ENCODE measurements at places on chromosomes 1 and 21.

DNA sequence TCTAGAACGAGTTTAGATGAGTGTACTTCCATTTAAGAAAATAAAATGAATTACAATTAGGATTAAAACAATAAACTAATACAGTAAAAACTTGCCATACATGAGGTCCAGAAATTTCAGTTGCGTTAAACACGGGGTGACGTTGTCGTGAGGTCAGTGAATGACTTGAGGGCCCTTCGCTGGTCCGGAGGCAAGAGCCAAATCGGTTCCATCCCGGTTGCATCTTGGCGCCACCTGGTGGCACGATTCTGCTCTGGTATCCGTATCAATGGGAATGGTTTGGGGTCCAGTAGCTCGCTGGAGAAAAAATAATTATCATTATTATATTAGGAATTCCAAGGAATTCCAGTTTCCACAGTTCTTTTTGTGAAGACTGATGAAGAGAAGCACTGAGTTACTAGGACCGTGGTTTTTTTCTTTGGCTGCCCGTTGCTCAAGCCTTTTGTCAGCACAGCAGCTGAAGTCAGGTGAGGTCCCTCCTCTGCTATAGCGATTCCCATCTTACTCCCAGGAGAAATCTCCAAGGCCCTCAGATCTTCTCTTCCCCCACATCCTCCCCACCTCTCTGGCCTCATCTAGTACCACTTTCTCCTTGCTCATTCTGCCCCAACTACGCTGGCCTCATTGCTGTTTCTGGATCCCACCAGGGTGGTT is 161.4 kb downstream of the SLC35F3 start:
- DNase-seq, result peak; percentile 38

GRCh38 chr1:227542153-227543120 is 20.9 kb upstream of the ZNF678 start:
- peak; percentile 55 for DNase-seq

DNA sequence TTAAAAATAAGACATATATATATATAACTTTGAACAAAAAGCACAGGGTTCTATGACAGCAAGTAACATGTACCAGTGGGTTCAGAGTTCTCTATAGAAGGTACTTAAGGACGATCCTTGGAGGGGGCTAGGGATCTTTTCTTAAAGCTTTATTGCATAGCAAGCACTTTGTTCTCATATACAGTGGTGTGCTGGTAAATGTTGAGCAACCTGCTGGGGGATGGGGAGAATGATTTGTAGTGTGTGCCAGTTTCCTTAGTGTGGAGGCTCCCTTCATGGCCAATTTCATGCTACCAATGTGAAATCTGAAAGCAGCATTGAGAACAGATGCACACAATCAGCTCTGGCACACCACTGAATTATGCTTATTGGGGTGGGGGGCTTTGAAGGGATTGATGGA is 69.5 kb upstream of the NFASC start:
- no peak for DNase-seq

GRCh38 chr21:32190493-32191144 is 88.2 kb downstream of the MIS18A start:
- no peak for DNase-seq

DNA sequence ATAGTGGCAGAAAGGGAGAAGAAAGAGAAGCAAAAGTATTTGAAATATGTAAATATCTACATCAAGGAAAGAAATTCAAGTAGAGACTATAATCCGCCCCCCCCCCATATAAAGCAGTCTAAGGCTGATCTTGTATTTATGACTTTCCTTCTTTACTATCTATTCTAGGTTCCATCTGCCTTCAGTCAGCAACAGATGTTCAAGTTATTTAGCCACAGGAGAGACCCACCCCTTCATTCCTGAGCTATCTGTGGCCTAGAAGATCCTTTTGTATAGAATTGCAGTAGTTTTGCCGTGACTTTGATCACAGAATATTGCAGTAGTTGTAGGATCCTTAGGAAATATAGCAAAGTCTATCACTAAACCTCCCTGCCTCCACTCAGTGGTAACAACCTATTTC is 10.7 kb upstream of the BSDC1 start:
- DNase-seq, result no peak

- no peak for DNase-seq
Measured at GRCh38 chr1:119388450-119388849, 19.9 kb downstream of the HAO2 start.

DNA sequence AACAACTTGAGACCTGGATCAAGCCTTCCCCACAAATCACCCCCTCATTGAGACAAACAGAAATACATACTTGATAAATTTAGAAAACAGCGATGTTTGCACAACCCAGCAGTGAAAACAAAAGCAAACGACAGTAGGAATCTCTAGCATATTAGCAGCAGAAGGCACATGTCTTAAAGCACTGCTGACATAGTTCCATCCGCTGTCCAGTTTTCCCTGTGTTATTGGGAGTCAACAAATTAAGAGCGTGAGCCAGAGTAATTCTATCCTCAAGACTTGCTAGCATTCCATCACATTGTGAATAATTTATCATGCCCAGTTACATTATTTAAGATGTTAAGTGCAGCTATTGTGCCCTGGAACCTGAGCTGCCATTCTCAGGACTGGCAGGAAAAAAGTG is 55.3 kb downstream of the IGSF5 start:
- no peak for DNase-seq

DNA sequence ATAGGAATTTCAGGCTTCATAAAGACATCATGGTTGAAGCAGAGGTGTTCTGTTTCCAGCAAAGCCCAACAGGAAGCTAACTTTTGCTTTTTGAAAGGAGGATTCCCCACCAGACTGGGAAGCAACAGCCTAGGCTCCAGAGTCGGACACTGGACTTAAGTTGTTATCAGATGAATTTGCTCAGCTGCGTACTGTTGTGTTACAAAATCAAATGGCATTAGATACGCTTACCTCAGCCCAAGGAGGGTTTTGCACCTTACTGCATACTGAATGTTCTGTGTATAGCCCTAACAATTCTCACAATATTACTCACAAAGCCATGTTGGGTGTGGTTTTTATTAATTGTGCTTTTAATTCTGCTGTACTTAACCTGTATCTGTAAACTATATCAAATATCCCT is 547 bp upstream of the CHIA start:
- no peak for DNase-seq

GRCh38 chr1:109814993-109815786 is 51.5 kb upstream of the EPS8L3 start:
- no peak for DNase-seq

- no peak for DNase-seq
Measured at GRCh38 chr1:73784026-73784425, 413.9 kb downstream of the LRRIQ3 start.

GRCh38 chr1:179930867-179931266 is 23.7 kb upstream of the CEP350 start:
- no peak for DNase-seq

- no peak for DNase-seq
Measured at GRCh38 chr1:203769505-203770343, 4.7 kb downstream of the LAX1 start.

DNA sequence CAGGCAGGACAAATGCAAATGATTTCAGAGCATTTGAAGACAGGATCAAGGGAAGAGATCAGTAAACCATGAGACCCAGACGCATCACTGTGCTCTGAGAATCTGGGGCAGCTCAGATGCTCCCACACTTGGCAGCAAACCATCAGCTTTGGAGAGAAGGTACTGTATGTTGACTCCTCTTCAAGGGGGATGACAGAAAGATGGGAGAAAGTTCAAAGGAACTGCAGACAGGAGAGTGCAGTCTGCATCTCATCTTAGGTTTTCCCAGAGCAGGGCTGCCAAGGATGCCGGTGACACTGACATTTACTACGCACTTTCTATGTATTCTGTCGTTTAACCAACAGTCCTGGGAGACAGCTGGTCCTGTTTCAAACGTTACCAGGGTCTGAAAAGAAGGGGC is 35.8 kb downstream of the OLFML2B start:
- DNase-seq, result no peak

DNA sequence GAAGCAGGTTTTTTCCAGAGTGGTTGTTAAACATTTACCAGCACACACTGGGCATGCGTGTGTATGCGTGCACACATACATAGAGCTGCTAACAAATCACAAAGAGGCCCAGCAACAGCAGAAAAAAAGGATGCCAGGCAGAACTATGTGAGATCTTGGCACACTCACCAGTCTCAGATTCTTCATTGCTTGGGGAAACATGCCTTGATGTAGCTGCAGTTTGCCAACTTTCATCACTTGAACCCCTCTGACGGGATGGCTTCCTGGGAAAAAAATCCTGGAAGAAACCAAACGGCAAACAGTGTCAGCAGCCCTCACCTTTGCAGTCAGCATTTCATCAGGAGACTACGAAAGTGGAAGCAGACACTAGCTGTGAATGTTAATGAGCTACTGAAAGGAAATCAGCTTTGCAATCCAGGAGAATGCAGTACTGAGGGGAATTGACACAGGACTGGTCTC is 609.1 kb downstream of the KIF26B start:
- DNase-seq, result no peak

DNA sequence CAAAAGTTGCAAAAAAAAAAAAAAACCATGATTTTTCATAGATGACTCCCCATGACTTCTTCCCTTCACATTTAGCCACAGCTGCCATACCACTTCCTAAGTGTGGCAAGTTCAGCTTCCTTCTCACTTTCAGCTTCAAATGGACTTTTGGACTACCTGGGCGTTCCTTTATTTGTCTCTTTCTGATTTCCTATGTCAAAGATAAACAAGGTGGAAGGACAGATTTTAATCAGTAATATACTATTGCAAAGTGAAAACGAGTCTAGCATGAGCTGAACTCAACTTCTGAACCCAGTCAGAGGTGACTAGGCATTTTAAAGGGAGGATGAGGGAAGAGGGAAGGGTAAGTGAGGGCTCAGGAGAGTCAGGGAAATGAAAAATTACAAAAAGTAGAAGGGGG is 14.4 kb upstream of the SCCPDH start:
- DNase-seq, result no peak

GRCh38 chr1:168811176-168811575 is 82.2 kb upstream of the DPT start:
- no peak for DNase-seq

DNA sequence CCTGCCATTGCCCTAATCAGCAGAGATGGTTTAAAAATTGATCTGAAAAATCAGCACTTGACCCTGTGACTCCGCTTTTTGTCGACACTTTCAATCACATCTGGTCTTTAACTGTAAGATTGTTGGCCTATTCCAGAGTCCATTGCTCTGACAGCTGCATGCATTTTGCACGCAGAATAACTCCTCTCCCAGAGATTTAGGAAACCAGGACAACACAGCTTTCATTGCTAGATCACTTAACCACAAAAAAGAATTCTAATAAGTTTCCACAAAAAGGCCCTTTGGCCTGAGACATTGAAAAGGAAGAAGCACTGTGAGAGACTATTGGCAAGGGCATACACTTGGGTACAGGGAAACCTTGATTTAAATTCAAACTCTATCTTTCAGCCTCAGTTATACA is 373.1 kb downstream of the TGFB2 start:
- no peak for DNase-seq

DNA sequence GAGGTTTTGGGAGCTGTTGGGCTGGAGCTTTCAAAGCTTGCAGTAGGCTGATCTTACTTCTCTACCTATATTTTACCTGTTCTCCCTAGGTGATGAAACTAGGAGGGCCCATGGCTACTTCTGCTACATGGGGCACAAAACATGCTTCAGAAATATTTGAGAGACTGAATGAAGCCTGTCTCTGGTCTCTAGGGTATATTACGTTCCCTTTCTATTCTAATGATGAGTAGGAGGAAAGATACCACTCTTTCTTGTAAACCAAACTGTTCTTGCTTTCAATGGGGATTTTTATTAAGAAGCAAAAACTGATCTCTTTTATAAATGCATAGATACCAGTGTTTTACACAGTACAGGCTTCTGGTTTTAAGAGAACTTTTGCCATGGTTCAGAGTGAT is 103.1 kb downstream of the GALNT2 start:
- no peak for DNase-seq

- DNase-seq, result peak; percentile 78
Measured at GRCh38 chr1:202861420-202862132, 27.4 kb downstream of the RABIF start.

DNA sequence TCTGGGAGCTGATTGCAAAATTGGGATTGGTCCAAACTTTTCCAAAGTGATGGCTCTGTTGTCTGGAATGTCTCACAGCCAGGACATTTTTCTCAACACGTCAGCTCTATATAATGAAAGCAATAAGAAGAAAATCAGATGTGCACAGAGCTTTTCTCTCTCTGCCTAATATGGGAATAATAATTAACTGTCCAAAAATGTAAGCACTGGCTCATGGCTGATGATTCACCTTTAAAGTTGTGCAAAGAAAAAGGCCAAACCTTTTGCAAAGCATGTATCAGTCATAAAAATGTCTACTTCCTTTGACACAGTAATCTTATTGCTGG is 30.4 kb downstream of the ZNF281 start:
- no peak for DNase-seq

GRCh38 chr1:61356995-61357394 is 274.6 kb downstream of the NFIA start:
- DNase-seq, result no peak

GRCh38 chr1:17212487-17213121 is 7.7 kb downstream of the PADI1 start:
- DNase-seq, result peak; percentile 58

DNA sequence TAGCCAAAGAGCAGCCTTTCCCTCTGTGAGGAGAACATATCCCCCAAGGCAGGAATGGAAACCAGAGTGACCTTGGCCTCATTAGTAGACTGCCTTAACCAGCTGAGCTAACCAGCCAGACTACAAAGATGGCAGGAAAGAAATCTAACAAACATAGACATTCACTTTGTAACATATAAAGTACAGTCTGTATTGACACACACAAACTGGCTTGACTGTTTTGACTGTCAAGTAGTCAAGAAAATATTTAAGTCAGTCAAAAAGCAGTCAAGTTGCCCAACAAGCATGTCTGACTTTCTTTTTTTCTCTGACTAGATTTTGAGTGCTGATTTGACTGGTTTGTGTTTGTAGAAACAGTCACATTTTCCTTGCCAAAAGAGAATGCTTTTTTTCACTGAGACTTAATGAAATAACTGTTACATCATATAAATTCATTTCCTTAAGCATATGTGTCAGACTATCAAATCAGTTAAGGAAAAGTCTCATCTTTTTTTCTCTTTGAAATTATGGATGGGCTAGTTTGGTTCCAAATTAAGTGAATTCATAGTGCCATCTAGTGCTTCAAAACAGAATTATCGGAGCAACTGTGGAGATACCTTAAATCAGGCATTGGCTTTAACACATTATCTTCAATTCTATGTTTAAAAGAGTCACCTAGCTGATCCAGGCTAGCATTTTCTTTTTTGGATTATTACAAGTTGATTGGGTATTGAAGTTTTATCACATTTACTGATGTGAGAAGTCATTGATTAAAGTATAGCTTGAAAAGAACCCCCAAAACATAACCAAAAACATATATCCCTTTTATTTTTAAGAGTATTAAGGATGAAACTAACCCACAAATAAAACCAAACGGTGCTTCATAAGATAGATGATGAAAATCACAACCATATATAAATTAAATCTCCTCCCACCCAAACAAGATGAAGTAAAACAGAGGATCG is 75.0 kb downstream of the ATP6V1G3 start:
- DNase-seq, result peak; percentile 20

DNA sequence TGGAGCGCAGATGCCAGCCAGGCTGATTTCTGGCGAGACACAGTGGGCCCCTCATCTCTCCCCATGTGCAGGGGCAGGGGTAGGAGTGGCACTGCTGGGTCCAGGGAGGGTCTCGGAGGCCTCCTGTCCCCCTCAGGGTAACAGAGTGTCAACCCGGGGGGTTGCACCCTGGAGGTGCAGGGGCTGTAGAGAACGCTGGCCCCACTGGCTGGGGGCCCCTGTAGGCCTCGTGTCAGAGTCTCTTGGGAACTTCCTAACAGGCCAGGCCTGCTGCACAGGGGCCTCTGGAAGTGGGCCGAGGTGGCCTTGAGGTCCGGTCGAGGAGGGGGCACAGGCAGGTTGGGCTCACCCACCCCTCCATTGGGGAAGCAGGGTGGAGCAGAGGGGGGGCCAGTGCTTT is 38.9 kb upstream of the AJAP1 start:
- DNase-seq, result no peak
